ENCODE measurements at places on chromosomes 1 and 21.

DNA sequence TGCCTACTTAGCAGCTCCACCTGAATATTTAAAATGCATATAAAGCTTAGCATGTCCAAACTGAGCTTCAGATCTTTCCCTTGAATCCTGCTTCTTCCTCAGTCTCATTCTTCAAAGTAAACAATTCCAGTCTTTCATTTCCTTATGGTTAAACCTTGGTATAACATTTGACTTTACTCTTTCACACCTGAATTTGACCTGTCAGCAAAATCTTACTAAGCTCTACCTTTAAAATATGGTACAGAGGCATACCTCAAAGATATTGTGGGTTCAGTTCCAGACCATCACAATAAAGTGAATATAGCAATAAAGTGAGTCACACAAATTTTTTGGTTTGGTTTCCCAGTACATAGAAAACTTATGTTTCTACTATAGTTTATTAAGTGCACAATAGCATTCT, 42.5 kb upstream of the RNF11 start:
- no peak for DNase-seq

DNA sequence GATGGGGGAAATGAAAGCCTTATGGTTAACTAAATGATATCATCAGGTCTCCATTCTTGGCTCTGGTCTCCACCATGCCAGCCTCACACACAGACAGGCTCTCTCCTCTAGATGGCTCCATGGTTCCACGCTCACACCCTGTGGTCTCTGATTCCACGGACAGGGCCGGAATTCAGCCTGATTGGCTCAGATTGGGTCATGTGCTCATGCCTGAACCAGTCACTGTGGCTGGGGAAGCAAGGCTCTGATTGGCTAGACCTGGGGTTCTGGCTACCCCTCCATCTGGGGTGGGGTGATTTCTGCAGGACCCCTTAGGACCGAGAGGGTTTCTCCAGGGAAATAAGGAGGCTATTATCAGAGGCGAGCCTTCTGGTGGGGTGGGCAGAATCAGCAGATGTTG, 277.0 kb downstream of the PTPRU start:
- peak; percentile 33 for DNase-seq

DNA sequence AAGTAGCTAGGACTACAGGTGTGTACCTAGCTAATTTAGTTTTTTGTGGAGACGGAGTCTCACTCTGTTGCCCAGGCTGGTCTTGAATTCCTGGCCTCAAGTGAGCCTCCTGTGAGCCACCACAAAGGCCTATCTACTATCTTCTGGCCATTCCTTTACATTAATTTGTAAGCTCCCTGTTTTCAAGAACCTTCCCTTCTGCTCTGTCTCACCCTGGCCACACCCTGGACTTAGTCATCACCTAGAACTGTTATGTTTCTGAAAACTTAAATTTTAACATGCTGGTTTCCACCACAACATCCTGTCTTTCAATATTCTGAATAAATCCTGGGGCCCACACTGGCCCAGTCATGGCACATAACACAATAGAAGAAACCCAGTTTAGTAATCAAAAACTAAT, 4.9 kb upstream of the B4GALT3 start:
- DNase-seq = no peak

DNA sequence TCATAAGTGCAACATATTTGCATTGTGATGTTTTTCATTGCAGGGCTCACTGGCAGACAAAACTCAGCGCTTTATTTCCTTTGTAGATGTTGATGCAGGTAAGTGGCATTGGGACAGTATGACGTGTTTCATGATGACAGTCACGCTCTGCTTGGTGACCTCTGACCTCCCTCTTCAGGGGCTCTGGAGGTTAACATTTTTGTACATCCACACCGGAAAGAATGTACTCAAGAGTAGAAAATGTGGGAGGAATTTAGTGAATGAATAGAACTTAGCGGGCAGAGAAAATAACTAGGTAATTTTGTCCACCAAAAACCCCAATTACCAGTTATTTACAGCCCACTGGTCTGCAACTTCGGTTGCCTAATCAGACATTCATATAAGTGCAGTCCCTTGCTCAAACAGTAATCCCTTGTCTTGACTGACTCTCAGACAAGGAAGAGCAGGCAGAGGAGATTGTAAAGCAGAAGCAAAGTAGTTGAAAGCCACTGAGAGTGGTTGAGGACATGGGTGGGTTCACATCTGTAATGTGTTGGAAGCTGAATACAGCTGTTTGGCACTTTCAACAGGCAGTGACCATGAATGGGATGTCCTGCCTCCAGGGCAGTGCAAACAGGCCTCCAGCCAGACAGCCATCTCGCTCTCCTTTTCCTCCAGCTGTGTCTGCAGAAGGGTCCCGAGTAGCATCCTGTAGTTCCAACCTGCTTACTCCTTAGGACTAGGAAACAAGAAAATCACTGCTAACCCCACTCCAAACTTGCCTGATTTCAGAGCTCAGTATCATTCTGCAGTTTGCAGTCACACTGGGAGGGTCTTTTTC, 188.9 kb downstream of the NRIP1 start:
- no peak for DNase-seq

DNA sequence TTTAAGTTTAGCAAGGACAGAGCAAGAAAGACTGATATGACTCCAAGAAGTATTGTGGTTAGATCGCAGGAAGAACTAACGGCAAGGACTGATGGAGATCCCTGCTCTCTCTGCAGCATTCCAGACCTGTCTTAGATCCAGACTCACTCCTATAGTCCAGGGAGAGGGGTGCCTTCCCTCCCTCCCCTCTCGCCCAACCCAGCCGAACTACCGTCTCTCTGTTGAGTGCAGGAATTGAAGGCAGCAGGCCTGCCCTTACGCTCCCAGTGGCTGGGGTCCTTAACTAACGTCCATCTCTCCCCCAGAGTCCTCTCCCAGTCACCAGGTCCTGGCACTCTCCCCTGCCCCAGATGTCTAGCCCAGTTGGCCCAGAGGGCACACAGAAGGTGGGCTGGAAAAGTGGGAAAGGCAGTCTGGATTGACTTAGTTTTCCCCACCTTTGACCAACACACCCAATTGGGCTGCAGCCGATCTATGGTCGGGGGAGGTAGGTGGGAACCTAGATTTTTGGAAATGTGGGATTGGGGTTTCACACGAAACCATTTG, 1.1 kb downstream of the CRABP2 start:
- no peak for DNase-seq

DNA sequence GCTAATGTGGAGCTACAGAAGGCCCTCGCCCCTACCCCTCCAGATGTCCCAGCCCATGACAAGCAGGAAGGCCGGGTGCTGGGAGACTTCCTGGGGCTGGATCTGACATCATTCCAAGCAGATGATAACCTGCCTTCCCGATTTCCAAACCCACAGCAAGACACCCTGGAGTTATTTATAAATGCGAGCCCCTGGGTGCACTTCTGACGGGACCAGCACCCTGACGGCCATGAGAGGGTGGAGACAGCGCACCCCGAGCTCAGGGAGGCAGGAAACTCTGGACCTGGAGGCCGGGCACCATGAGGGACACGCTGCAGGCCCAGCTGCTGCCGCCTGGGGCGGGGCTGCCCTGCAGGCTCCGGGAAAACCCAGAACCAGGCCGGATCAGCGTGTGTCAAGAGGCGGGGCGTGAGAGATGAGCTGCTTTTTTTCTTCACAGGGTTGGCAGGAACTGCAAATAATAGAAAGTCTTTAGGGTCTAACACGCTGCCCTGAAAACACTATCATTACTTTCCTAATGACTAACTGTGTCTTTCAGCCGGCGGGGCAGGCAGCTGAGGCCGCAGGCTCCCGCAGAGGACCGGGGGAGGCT, 2.5 kb upstream of the PCBP3 start:
- DNase-seq = no peak

- DNase-seq = no peak
Observed at GRCh38 chr1:181501612-181502011, 18.3 kb downstream of the CACNA1E start.

DNA sequence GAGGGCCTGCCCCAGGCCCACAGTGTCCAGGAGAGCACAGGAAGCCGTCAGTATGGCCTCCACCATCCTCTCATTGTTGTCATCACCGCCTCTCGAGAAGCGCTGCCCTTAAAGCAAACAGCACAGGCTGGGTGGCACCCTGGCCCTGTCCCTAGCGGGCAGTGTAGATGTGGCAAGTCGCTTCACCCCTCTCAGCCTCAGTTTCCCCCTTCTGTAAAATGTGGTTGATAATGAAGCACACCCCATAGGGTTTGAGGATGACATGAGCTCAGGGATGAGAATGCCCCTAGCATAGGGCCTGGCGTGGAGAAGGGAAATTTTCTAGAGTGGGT, 13.4 kb downstream of the PLA2G2F start:
- no peak for DNase-seq

- DNase-seq = no peak
Observed at GRCh38 chr1:147600119-147601111, 59.1 kb downstream of the BCL9 start.

- no peak for DNase-seq
Observed at GRCh38 chr1:165467706-165468105, 22.8 kb upstream of the RXRG start.

DNA sequence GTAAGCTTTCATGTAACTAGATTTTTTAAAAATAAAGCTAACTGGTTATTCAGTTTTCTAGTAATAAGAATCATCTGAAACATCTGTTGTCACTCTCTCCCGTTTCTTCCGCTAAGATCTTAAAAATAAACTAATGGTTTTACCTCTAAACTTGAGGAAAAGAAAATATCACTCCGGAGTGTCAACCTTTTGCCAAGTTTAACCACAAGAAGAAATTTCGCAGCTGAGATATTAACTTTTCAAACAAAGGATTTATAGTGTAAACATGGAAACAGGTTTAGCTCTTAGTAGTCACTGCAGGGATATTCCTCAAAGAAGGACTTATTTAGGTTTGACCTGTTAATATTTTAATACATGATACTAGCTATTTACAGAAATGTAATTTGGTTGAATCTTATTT, 954.9 kb downstream of the ADGRL2 start:
- DNase-seq = no peak

- DNase-seq = no peak
Observed at GRCh38 chr21:28138272-28138671, 854.4 kb downstream of the LTN1 start.

- no peak for DNase-seq
Observed at GRCh38 chr1:64280001-64280400, 76.6 kb downstream of the UBE2U start.

GRCh38 chr1:86389307-86389706, 6.8 kb downstream of the ODF2L start:
- DNase-seq = no peak

DNA sequence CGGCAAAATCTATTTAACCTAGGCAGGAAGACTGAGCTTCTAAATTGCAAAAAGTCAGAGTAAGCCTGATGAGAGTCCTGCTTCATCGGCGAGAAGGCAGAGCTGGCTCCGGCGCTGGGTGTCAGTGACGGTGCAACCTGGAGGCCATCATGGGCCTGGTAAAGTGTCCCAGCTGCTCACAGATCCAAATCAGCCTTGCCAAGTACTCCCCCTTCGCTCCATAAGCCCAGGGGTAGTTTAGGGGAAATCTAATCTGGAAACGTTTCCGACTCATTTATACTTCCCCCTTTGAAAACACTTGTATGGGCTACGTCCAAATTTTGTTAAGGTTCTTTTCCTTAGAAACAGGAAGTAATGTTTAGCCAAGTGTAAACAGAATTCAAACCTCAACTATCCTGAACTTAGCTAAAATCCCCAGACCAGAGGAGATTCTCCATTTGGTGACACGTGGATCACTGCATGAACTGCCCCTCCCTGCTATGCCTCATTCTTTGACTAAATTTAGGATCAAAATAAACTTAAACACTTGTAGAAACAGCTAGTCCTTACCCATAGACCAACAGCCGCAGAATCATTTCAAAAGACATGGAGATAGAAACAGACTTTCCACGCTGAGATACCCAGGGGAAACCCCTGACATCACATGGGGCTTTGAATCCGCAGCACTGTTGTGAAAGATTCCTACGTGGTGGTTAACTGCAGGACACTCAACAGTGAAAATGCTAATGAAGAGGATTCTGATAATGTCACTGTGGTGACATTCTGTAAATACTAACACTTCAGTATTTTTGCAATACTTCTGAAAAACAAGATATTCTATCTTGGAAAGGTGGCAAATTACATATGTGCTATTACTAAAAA, 172.7 kb downstream of the TGFBR3 start:
- no peak for DNase-seq

GRCh38 chr1:236222632-236223031, 59.1 kb downstream of the ERO1B start:
- DNase-seq = no peak

DNA sequence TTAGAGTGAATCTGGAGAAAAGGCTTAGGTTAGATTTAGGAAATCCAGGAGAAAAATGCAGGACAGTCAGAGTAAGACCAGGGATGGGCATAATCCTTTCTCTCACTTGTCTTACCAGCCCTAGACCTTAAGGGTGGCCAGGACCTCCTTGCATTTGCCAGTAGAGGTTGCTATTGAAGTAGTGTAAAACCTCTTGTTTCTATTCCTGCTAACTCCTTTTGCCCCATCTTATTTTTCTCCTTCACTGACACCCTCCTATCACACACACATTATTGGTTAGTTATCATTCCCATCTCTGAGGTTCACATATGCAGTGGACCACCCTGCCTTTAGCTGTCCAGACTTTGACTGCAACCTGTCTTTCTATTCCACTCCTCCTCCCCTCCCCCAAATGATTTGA, 75.0 kb upstream of the MACF1 start:
- no peak for DNase-seq

GRCh38 chr1:93716163-93716562, 34.5 kb upstream of the BCAR3 start:
- DNase-seq = no peak

- no peak for DNase-seq
Observed at GRCh38 chr1:39819091-39819812, 30.6 kb upstream of the BMP8B start.

- DNase-seq = no peak
Observed at GRCh38 chr1:44515416-44515815, 110.4 kb downstream of the RNF220 start.

DNA sequence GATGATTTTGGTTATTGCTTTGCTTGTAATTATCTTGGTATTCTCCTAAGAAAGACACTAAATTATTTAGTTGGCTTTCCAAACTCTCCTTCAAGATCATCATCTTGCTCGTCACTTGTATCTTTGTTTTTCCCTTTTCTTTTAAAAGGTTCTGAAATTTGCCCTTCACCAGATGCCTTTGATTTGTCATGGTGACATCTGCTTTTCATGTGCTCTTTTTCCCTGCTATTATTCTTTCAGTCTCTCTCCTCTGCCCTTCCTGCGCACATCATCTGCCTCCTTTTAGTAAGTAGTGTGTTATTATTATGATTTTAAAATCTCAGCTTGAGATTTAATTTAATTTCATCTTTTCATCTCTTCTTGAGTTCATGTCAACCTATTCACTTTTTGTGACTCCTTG, 92.1 kb downstream of the BACH1 start:
- no peak for DNase-seq

- DNase-seq = no peak
Observed at GRCh38 chr1:245264226-245264625, 109.4 kb downstream of the KIF26B start.

DNA sequence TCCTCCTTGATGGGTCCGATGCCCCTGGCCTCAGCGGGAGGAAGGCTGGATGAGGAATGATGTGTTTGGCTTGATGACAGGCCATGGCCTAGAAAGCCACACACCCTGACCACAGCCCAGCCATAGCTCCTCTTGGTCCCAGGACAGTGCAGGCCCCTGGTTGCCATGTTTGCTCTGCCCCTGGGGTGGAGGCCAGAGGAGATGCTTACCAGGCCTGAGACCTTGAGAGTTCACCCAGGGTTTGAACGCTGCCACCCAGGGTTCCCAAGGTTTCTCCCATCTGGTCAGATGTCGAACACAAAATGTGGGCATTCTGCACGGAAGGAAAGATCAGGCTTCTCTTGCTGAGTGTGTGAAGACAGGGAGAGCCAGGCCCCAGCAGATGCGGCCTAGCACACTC, 2.6 kb downstream of the C1orf226 start:
- DNase-seq = no peak
